Smooth muscle cell of the brain vasculature (primary cell): ENCODE measurements at places on chromosomes 16 and 17.

GRCh38 chr17:7328840-7329373, at the start of gene NEURL4:
NEURL4 (minus strand) TSS chr17:7329335; CDS start chr17:7329312, 23 bp downstream.
- no peak for DNase-seq

- no peak for DNase-seq
Measured at GRCh38 chr17:36593656-36594316, 2.1 kb downstream of the DHRS11 start.

GRCh38 chr16:56626685-56627084, 1.1 kb downstream of the MT1E start:
- no peak for DNase-seq

DNA sequence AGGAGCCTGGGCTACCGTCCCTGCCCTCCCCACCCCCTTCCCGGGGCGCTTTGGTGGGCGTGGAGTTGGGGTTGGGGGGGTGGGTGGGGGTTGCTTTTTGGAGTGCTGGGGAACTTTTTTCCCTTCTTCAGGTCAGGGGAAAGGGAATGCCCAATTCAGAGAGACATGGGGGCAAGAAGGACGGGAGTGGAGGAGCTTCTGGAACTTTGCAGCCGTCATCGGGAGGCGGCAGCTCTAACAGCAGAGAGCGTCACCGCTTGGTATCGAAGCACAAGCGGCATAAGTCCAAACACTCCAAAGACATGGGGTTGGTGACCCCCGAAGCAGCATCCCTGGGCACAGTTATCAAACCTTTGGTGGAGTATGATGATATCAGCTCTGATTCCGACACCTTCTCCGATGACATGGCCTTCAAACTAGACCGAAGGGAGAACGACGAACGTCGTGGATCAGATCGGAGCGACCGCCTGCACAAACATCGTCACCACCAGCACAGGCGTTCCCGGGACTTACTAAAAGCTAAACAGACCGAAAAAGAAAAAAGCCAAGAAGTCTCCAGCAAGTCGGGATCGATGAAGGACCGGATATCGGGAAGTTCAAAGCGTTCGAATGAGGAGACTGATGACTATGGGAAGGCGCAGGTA, 762 bp downstream of the CDK12 start:
- no peak for DNase-seq

DNA sequence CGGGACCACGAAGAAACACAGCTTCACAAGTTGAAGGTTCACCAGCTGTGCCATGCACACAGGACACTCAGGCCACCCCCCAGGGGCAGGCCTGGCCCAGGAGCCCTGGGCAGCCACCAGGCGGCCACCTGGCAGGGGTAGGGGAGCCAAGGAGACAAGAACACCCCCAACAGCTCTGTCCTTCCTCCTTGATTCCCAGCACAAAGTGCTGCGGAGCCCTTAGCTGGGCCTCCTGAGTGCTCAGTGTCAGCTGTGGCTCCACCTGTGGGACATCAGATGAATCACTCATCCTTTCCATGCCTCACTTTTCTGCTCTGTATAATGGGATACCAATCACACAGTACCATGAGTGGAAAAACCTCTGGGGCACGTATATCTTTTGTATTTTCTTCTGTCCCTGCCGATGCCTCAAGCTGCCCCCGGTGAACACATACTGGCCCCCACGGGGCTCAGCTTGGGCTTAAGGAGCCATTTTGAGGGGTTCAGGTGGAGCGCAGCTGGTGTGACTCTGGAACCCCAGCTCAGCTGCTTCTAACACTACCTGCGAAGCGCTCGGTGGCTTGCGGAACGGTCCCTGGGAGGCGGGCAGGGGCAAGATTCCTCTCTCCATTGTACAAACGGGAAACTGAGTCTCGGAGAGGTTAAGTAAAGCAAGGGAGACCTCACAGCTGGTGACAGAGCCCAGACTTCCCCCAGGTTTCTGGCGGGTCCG, 12.0 kb downstream of the GALK1 start:
- DNase-seq, result no peak

GRCh38 chr17:62999736-63000135, 33.7 kb downstream of the TANC2 start:
- DNase-seq, result no peak

- DNase-seq, result no peak
Measured at GRCh38 chr17:19537111-19537510, 3.5 kb downstream of the SLC47A1 start.

- DNase-seq, result no peak
Measured at GRCh38 chr16:8070506-8070905, 519.8 kb downstream of the TMEM114 start.

GRCh38 chr16:6615636-6616035, 717.0 kb upstream of the RBFOX1 start:
- no peak for DNase-seq

DNA sequence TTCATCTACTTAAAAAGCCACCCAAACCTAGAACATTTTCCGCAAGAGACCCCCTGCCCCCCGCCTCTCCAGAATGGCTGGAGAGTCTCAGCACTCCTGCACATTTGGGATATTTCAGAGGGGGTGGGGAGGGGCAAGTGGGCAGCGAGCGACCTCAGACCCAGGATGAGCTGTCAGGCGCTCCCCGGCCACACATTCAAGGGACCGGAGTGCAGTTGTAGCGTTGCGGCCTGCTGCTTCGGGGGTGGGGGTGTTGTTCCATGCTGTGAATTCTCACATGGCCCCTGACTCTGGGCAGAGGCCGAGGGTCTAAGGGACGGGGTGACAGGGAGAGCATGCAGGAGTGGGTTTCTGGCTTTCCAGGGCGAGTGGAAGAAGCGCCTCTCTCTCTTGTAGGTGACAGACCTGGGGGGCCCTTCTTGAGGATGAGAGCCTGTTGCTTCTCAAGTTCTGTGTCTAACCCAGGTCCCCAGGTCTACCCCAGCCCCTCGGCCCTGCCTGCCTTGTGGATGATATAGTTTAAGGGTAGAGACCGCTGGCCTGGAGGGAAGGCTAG, 231.2 kb downstream of the SEC14L1 start:
- no peak for DNase-seq

- DNase-seq, result no peak
Measured at GRCh38 chr17:47918006-47918405, 22.0 kb downstream of the SP2 start.

- DNase-seq, result no peak
Measured at GRCh38 chr16:21336231-21336630, 58.1 kb upstream of the CRYM start.

GRCh38 chr17:61280338-61280737, 119.3 kb upstream of the TBX2 start:
- no peak for DNase-seq

DNA sequence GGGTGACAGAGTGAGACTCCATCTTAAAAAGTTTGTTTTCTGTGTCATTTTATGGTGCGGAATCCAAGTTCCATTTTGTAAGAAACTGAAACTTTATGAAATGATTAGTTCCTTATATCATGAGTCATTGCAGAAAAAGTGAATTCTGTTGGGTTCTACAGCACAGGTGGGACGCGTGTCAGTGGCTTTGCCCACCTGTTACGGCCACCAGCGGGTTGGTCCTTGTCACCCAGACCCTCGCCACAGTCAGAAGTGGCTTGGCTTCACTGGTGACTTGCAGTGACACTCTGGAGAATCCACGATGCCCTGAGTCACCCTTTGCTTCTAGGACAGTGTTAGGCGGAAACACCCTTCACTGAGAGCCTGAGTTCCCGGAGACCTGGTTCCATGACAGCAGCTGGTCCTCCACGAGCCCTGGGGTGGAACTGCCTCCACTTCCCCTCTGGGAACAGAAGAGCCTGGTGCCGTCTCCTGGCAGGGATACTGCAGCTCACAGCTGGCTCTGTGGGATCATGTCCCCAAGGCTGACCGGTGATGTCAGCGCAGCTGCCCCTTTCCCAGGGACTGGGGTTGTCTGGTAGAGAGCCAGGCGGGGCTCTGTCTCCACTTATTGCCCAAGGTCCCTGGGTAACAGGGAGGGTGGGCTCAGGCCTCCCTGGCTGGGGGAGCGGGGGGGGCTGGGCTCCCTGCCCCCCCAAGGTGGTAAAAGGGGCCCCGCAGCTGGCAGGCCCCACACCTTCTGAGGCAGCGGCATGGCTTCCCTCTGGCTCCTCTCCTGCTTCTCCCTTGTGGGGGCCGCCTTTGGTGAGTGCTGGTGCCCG, at the start of gene CTRB1:
Gene CTRB1 (plus strand): TSS at position 733 of the 821 bp plus-strand sequence. CDS start 20 bp downstream, at position 753.
- DNase-seq, result no peak

GRCh38 chr17:56847106-56847505, 13.2 kb downstream of the DGKE start:
- DNase-seq, result no peak

- DNase-seq, result no peak
Measured at GRCh38 chr17:51029568-51030463, 90.9 kb downstream of the SPAG9 start.

DNA sequence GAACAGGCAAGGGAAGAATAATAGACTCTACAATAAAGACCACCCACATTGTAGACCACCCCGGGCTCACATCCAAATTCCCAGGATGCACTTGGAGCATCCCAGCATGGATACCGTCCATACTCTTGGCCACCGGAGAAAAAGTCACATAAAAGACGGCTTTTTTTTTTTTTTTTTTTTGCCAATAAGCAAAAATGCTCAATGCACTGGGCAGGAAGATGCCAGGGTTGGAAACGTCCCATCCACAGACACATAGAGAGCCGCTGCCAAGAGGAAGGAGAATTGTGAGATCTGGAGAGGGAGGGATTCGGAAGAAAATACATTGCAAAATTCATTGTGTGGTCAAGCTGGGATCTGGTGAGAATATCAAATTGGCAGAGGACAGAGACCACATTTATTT, 286.7 kb downstream of the XYLT1 start:
- DNase-seq, result no peak

GRCh38 chr17:3890082-3890877, 2.6 kb downstream of the CAMKK1 start:
- no peak for DNase-seq

- DNase-seq, result no peak
Measured at GRCh38 chr16:66471716-66472393, 44.8 kb downstream of the BEAN1 start.

DNA sequence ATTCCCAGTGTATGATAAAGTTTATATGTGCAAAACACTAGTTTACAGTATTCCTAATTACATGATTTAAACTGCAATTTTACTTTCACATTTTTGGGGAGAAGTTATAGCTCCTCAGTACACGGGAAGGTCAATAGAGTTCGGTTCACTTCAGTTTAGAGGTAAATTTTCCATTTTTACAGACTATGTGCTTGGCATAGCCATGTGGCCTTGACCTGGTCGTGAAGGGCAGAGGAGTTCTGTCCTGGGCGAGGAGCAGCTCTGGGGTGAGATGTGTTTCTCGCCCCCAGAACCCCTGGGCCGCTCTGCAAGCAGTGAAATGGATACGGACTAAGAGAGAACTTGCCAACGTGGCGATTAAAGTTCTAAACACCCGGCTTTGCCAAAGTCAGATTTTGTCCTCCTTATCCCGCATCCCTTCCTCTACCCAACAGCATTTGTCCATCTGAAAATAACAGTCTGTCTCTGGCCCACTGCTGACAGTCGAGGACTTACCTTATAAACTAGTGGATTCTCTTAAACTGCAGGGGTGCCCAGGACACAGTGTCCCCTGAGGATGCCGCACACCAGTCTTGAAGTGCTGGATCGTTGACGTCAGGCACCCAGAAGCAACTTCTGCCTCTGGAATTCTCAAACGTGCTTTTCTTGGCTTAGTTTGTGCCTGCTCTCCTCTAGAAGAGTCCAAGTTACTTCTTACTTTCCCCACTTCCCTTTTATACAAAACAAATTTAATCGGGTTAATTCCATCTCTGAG, 1.5 kb upstream of the SIAH1 start:
- no peak for DNase-seq

GRCh38 chr16:53081032-53081424, 26.2 kb downstream of the CHD9 start:
- DNase-seq, result no peak

DNA sequence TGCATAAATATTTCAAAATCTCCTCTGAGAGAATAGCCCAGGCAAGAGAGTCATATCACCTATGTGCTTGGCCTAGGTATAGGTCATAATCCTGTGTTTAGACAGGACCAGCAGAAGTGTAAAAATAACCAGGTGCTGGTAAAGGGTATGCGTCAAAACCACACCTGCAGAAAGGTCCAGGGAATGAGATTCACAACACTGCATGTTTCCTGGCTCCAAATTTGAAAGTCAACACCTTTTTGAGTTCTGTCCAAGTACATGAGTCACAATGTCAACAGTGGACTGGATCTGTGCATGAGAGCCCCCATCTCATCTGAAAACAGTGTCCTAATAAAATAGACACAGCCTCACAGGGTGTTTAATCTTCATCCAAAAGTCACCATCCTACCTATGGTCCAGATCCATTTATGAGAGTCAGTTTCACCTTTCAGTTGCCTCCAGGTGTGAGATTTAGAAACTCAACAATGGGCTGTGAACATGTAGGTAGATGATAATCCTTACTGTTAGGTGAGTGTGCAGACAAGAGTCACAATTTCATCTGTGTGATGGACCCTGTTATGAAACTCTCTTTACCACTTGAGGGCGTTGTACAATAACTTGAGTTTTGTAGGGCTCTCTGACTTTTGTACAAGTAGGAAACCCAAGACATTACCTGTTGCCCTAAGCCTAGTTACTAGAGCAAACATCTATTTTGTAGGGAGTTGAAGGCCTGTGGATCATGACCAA, 2100.7 kb downstream of the TP53TG3F start:
- DNase-seq, result no peak

- no peak for DNase-seq
Measured at GRCh38 chr17:75498726-75499213, 16.6 kb downstream of the CASKIN2 start.

- DNase-seq, result no peak
Measured at GRCh38 chr16:7716660-7717550, 384.3 kb downstream of the RBFOX1 start.

DNA sequence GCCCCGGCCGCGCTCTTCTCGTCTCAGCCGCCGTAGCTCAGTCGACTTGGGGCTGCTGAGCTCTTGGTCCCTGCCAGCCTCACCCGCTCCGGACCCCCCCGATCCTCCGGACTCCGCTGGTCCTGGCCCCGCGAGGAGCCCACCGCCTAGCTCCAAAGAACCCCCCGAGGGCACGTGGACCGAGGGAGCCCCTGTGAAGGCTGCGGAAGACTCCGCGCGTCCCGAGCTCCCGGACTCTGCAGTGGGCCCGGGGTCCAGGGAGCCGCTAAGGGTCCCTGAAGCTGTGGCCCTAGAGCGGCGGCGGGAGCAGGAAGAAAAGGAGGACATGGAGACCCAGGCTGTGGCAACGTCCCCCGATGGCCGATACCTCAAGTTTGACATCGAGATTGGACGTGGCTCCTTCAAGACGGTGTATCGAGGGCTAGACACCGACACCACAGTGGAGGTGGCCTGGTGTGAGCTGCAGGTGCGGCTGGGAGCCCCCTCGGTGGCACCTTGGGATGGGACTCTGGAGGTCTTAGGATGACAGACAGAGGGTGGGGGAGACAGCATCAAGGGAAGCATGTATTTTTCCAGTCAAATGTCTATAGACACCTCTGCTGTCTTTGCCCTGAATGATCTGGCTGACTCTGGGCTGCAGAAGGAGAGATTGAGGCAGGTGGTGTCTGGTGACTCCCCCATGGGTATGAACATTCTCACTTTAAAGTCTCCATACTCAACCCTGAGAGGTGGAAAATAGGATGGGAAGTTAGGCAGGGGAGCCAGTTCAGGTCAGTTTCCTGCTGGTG, 635 bp downstream of the WNK4 start:
- no peak for DNase-seq

GRCh38 chr16:31480851-31481536, 1.9 kb upstream of the SLC5A2 start:
- no peak for DNase-seq
